ENCODE measurements at places on chromosomes 1 and 21.

DNA sequence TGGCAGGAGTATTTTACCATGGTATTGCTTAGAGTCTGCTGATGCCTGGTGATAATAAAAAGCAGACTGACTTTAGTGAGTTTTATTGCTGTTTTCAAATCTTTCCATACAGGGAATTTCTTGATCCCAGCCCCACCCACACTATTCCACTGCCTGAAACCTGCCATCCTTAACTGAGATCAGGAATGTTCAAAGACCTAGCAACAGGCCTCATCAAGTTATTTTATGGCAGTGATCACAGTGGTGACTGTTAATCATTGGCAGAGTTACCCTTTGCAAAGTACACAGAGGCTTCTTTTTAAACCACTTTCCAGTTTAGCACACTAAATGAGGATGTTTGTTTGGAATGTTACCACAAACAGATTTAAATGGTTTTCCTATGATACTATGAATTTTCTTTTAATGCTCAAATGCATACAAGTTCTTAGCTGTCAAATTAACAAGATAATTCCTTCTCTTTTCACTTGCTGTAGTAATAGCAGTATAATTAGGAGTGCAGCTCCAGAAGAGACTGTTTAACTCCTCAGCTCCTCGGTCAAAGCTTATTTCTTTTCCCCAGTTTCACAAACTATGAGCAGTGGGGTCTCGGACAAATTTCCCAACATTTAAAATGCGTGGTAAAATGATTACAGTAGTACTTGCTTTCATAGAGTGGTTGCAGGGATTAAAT is 69.9 kb upstream of the USP25 start:
- DNase-seq, result peak; percentile 48

DNA sequence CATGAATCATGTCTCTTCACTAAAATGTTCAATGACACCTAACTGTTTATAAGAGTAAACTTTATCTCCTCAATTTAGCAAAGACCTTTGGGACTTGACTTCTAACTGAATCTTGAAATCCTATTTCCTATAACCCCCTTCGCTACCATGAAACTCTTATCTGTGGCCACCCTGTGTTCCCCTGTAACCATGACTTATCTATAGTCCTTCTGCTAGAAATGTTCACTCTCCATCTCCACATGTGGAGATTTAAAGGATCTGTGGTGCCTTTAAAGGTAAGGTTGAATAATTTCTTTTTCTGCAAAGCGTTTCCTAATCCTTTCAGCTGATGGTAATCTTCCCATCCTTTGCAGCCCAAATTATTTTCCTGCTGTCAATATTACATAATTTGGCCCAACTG is 436.3 kb upstream of the RUNX1 start:
- no peak for DNase-seq

GRCh38 chr1:156953571-156953970 is 33.1 kb downstream of the LRRC71 start:
- no peak for DNase-seq

DNA sequence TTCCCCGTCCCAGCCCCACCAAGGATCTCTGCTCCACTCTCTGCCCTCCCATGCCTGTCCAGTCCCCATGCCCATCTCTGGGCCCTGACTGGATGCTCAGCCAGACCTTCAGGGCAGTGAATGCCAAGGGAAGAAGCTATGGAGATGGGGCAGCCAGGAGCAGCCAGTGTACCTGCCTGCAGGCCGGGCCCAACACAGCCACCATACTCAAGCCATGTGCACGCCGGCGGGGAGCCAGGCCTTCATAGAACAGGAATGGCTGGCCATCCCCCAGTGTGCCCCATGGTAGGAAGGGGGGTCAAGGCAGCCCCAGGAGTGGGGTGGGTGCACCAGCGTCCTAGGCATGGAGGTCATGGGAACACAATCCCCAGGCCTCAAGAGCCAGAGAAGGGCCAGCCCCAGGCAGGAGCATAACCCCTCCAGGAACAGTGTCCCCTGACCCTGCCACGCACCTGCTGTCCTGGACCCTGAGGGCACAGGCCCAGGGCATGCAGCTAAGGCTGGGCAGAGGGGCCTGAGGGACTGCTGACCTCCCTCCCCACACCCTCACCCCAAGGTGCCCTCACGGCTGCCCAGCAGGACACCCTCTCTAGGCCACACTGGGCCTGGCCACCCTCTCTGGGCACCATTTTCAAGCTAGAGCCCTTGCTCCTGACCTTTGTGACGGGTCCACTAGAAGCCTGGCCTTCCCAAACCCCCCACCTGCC is 20.3 kb upstream of the ARF1 start:
- no peak for DNase-seq

DNA sequence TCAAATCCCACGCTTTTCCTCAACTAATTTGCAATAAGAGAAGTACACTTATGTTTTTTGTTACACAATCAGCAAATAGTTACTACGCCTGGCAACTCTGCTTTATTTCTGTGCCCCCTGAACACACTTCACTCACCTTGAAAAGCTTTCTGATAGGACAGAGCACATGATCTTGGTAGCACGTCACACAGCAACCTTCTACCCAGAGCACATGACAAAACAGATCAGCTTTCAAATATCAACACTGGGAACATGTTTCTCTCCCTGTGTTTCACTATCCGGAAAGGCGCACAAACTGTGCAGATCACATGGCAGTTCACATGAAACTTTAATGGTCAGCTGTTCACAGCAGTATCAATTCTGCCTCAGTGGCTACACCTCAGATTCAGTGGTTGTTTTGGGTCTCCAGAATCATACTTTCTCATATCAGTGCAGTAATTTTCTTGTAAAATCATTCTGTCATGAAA is 2.2 kb downstream of the SLC19A2 start:
- DNase-seq, result peak; percentile 45

DNA sequence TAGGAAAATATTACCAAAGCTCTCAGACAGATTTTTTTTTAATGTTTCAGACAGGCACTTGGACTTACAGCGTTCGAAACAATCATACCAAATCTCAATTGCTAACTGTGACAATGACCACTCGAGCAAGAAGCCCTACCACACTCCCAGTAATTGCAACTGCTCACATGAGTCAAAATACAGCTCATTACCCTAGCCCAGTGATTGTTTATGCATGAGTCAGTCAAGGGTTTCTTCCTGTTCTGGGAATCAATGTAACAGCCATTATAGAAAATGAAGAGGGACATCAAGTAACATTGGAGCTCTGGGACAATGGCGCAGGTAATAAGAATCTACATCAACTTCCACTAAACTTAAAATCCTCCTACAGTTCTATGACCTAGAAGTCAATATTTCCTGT is 56.1 kb upstream of the SH3GLB1 start:
- no peak for DNase-seq

GRCh38 chr1:54714881-54715492 is 674 bp upstream of the TTC4 start:
- no peak for DNase-seq

- DNase-seq, result no peak
Observed at GRCh38 chr1:59831529-59831928, 16.8 kb downstream of the HOOK1 start.

- no peak for DNase-seq
Observed at GRCh38 chr1:32984455-32985171, 20.0 kb upstream of the RNF19B start.

DNA sequence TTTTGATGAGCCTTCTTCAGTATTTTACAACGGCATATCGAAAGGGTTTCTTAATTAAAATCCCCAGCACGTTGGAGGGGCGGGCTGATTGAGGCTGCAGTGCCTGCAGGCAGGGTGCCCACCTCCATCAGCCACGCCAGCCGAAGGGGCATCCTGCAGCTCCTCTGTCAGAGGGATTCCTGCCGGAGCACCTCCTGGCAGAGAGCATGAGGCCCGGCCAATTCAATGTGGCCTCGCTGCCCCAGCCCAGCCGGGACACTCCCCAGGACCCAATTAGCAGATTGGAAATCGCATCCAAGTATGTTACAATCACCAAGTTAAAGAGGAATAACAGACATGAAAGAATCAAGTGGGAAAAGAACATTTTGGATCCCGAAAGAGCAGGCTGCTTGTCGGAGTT is 216.6 kb downstream of the ST6GALNAC3 start:
- no peak for DNase-seq

DNA sequence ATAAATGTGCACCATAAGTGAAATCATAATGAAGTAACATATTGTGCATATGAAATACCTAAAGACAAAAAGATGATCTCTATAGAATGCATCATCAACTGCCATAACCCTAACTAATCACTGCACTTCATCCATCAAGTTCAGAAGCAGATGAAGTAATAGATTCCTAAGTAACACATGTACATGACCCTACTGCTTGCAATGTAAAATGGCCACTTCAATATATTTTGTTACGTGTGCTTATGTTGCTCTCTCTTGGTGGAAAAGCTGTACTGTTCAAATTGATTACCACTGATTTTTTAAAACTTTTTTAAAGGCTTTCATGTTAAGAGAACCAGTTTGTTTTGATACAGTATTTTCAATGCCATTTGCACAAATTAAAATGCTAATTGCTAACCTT is 141.8 kb downstream of the TTLL7 start:
- DNase-seq, result peak; percentile 31

- no peak for DNase-seq
Observed at GRCh38 chr1:45446950-45447672, 43.9 kb downstream of the TESK2 start.

GRCh38 chr1:184753608-184754475 is 816 bp downstream of the EDEM3 start:
- no peak for DNase-seq

GRCh38 chr1:171754353-171754705 is 12.5 kb upstream of the VAMP4 start:
- DNase-seq, result no peak

- no peak for DNase-seq
Observed at GRCh38 chr1:29415861-29416260, 179.5 kb downstream of the PTPRU start.

DNA sequence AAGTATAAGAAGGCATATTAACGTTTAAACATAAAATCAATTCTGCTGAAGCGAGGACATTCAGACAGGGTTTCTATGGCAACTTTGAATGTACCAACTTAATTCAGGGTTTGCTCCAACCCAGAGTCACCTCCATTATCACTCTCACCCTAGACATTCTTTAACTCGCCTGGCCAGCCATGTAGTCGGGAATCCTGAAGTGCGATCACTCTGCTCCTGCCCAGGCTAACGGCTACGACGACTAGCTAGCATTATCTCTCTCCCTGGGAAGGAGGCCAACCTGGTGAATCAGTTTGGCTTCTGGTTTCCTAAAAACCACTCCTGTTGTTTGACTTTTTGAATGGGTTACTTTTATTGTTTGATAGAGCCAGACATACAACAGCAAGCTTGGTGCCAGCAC is 38.9 kb upstream of the ZBTB18 start:
- DNase-seq, result no peak

DNA sequence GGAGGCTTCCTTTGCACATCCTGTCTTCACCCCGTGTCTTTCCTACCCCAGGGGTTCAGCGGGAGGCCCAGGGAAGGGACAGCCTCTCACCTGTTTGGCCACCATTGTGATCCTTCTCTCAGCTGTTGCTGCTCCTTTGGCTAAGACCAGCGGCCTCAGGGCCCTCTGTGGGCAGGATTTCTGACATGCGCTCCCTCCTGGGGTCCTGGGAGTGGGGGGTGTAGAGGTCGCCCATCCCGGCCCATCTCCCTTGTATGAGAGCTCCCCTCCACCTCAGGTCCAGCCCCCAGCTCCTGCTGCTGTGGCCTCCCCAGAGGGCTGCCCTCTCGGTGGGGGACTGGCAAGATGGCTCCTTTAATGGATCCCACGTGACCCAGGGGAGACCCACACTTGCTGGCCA is 120.5 kb downstream of the PRDM2 start:
- no peak for DNase-seq

DNA sequence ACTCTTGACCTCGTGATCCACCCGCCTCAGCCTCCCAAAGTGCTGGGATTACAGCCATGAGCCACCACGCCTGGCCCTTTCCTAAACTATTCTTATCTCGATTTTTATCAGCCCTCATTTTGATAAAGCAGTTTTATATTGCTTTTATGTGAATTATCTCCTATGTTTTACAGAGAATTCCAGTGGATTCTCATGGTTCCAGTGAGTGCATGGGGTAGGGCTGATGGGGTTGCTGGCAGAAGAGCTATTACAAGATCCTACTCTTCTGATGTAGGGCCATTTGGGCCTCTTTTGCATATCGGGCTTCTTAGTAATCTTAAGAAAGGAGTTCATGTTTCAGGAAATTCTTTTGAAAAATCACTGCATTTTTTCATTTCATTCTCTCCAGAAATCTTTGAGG is 187.6 kb downstream of the PBX1 start:
- no peak for DNase-seq

GRCh38 chr1:199691540-199691939 is 336.0 kb upstream of the NR5A2 start:
- no peak for DNase-seq

DNA sequence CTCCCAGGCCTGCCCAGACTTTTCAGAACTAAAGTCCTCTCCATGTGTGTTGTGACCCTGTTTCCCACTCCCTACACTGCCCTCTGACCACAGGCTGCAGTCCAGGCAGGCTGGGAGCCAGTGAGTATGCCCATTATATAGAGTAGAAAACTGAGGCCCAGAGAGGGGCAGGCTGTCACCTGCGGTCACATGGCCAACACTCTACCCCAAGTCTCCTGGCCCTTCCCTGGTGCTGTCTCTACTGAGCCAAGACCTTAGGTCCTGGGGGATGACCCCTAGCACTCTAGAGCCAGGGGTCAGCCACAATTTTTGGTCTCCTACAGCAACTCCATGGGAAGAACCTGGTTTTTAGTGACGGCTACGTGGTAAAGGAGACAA is 30.8 kb downstream of the RPS6KA1 start:
- no peak for DNase-seq

DNA sequence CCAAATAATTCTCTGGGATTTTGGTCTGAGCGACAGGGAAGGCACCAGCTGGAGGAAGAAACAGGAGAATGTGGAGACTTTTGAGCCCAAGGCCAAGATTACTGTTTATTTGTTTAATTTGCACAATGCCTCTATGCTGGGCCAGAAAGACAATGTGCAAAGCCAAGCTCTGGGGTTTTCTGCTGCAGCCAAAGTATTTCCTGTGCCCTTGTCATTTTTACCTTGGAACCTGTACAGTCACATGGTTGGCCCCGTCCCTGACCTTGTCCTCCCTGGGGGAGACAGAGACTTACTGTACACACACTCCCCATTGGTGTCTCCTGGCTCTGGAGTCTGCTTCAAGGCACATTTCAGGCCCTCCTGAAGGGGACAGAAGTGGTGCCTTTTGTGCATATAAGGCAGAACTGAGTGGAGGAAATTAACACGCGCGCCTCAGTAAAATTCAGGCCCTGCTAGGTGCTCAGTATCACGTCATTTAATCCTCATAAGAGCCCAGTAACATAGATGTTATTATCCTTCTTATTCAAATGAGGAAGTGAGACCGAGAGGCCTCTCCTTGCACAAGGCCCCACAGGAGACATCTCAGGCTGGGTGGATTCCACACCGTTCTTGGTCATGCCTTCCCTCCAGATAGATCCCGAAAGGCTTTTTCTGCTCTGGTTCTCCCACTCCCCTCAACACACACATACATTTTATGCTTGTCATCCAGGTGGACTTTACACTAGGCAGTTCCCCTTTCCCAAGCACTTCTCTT is 21.1 kb downstream of the C1orf115 start:
- DNase-seq, result no peak

DNA sequence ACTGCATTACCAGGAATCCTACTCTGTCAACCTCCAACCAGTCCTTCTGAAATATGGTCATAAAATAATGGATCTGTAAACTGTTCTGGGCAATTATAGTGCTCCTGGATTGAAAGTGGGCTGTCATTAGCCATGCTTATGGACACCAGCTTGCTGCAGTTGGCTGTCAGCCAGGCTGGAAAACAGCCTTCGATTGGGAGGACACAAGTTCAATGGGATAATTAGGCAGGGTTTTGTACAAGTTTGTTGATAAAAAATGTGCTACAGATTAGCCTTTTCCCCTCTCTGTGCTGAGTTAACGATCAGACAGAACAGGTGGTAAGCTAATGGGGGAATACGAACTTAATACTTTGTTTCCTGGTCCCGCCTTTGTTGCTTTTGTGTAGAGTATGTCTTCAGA is 413.9 kb downstream of the DUSP10 start:
- DNase-seq, result no peak
